ENCODE measurements at places on chromosomes 3 and 15.

- DNase-seq = no peak
These were observed 350.4 kb downstream of the CLSTN2 start for GRCh38 chr3:140285380-140285779.

- DNase-seq = peak; percentile 46
These were observed 337.2 kb upstream of the DNAJC19 start for GRCh38 chr3:181326637-181327223.

DNA sequence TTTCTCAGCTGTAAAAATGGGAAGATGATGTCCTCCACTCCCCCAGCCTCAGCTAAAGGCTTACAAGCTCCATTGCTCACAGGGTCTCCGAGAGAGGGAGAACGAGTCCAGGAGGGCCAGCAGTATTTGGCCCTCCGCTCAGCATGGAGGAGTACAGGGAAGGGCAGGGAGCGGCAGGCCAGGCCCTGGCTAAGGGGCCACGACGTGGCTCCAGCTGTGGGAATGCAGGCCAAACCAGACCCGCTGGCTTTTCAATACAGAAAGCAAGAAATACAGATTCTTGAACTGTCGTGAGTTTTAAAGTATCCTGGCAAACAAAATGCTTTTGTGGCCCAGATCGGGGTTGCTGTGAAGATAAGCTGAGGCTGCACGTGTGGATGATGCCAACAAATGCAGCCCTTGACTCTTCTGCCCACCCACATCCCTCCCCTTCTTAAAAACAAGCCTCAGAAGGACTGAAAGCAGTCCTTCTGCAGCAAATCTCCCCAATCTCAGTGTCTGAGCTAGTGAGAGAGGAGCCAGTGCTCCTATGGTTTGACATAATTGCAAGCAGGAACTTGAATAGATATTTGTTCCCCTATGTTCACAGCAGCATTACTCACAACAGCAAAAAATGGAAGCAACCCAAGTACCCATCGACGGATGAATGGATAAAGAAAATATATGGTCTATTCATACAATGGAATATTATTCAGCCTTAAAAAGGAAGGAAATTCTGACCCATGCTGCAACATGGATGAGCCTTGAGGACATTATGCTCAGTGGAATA, 18.5 kb upstream of the FBLN2 start:
- DNase-seq = no peak

- peak; percentile 36 for DNase-seq
These were observed 223.8 kb downstream of the OPA1 start for GRCh38 chr3:193816656-193817311.

DNA sequence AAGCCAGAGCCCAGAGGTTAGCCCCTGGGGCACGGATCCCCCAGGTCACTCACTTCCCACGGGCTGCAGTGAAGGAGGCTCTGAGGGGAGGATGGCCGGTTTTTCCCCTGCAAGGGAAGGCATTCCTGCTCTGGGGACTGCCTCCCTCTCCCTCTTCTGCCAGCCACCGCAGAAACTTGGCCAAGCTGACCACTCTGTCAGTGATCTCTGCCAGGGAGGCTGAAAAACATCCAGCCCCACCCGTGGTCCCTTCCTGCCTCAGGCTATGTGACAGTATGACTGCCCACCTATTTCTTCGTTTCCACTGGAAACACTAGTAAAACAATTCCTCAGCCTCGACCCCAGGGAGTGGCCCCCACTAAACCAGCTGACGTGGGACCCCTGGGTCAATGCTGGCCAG, 14.6 kb upstream of the FANCD2 start:
- DNase-seq = no peak

- DNase-seq = no peak
These were observed 27.6 kb downstream of the FOXL2 start for GRCh38 chr3:138919325-138919724.

GRCh38 chr3:74801924-74802323, 187.5 kb upstream of the CNTN3 start:
- no peak for DNase-seq

DNA sequence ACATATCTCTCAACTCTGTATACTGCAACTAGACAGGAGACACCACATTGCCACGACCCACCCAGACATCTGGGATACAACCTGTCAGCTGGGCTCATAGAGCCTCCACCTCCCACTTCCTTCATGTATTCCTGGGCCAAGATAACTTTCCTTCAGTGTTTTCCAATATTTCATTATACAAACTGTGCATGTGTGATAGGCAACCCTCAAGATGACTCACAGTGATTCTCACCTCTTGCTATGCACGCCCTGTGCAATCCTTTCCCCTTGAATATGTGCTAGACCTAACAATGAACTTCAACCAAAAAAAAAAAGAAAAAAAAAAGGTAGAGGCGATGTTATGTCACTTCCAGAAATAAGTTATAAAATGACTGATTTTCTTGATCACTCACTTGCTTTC, 138.0 kb upstream of the ALCAM start:
- DNase-seq = no peak

DNA sequence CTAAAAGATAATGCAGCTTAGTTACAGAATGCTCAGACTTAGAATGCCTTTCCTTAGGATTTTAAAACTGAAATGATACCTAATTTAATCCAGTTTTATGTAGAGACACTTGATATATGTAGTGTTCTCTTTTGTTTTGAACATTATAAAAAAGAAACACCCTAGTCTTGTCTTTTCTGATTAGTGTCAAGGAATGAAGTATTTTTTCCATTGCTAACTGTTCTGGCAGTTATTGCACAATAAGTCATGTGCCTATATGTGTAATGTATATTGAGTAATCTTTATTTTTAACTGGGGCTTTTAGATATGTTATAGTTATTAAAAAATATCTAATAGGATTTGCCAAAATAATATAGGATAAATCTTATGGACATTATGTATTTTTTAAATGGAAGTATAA, 4.5 kb downstream of the ARL8B start:
- DNase-seq = no peak

DNA sequence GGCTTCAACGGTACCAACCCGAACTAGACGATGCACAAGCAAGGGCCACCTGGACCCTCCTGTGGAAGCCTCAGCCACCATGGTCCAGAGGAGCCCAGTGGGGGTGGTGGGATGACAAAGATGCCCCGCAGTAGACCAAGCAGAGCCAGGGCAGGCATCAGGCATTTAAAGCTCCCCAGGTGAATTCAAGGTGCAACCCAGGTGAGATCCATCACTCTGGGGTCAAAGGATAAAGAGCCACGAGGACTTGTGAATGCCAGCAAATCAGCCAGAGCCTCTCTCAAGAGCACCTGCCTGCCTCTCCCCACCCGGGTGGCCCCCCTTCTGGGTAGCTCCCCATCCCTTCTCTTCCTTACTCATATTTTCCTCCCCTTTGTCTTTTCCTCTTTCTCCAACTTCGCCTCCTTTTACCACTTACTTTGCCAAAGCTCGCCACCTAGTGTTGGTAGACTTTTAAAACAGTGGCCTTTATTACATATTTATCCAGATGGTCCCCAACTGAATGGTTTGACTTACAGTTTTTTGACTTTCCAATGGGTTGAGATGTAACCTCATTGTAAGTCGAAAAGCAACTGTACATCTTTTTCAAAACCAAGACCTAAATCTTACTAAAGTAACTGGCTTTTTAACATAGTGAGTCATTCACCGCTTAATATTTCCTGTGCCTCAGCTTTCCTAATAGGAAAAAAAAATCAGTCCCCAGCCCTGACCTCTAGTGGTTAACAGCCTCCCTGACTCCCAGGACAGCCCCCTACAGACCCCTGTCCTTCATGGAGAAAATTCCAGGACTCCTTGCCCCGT, 18.8 kb downstream of the PLA2G4F start:
- DNase-seq = peak; percentile 57

DNA sequence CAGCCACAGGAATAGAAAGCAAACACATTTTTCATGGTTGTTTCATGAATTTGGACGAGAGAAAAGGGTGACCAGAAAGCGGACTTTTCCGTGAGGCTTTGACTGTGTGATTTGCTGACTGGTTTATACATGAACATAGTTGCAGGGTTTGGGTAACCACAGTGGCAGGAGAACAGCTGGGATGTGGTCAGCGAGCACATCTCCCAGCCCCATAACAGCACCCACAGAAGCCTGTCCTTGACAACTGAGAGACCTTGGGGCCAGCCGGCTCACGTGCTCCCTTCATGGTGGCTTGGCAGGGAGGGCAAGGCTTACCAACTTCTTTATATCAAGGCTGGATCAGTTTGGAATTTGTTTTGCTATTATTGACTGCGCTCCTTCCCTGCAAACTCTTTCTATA, 13.2 kb upstream of the RGMA start:
- DNase-seq = no peak

DNA sequence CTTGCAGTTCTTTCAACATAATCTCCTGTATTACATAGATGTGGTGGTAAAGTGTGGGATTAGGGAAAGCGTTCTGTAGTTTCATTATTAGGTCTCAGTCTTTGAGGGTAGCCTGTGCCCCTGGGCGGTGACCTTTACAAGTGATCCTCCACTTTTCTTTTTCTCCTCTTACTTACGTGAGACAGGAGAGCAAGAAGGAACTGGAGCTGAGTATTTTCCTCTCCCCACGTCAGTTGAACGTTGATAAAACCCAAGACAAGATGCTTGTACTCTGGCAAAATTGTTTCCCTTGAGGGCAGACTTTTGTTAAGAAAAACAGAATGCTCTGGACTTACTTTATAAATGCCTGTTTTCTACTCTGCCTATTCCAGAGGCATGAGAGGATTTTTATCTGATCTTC, 378.7 kb downstream of the ZNF385D start:
- DNase-seq = no peak
